H7 (cell line): ENCODE measurements at places on chromosomes 5 and 9.
A peak's percentile ranks its signal among the peaks of the same experiment; 100 is the strongest.

- no peak for DNase-seq
Measured at GRCh38 chr9:76716085-76716672, 48.1 kb upstream of the PCA3 start.

DNA sequence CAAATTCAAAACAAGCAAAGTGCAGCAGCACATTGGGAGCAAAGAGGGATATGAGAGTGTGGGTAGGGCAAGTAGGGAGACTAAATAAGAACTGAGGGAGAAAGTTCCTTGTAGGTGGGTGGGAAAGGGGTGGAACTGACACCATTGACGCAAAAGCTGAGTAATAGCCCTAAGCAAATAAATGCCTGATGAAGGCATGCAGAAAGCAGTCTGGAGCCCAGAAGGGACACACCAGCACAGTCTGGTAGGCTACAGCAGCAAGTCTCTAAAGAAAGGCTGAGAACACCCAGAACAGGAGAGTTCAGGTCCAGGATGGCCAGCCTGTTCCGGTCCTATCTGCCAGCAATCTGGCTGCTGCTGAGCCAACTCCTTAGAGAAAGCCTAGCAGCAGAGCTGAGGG, at the start of gene INSL4:
INSL4 (plus strand) TSS at position 208 of the 400 bp plus-strand sequence; CDS start at position 313, 105 bp downstream.
- no peak for DNase-seq

- no peak for DNase-seq
Measured at GRCh38 chr5:83864652-83865051, 144.0 kb upstream of the HAPLN1 start.

- DNase-seq = no peak
Measured at GRCh38 chr9:92432350-92432749, 8.1 kb upstream of the OMD start.

DNA sequence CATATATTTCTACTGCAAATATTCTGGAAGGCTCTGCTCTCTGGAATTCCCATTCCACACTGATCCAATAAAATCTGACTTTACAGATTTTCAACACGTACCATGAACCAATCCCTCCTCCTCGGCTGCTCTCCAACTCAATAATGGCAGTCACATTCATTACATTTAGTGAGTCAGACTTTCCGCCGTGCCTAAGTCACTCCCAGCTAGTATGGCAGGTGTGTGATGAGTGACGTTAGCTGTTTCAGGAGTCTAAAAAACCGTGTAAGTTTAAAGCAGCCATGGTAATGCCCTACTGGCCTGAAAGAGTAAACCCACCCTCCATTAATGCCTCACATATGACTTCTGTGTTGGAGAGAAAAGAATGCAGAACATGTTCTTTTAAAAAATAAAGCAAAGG, 3.3 kb downstream of the FBN2 start:
- no peak for DNase-seq

- DNase-seq = no peak
Measured at GRCh38 chr5:50445296-50445949, 4.3 kb upstream of the EMB start.

DNA sequence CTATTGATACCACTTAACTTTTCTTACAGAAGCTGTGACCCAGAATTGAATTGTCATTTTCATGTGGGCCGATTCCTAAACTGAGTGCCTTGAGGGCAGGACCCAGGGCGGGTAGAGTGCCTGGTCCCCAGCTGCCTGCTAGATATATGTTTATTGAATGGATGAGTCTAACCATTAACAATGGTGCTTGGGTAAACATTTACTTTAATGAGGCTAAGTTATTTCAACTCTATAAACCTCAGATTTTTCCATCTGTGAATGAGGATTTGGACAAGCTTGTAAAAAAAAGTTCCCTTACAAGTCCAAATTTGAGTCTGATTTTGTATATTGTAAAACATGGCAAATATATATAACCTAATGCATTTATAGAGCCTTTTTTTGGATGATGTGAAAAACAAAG, 181.8 kb upstream of the ELL2 start:
- no peak for DNase-seq

GRCh38 chr5:160792281-160792680, 59.7 kb downstream of the ATP10B start:
- no peak for DNase-seq

DNA sequence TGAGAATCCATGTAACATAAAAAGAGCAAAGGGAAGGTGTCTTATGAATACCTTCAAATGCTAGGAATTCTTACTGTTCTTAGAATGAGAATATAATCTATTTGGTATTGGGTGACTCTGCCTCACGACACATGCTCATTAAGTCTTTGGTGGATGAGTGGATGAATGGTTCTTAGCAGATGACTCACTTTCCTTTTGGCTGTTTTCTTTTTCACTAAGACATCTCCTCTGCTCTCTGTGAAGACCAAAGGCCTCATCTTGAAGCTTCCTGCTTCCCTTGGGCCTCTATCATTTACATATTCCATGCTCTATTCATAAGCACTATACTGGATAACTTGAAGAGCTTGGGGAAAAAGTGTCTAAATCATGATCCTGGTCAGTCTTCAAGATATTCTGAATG, 468.1 kb downstream of the SPATA31D1 start:
- no peak for DNase-seq

DNA sequence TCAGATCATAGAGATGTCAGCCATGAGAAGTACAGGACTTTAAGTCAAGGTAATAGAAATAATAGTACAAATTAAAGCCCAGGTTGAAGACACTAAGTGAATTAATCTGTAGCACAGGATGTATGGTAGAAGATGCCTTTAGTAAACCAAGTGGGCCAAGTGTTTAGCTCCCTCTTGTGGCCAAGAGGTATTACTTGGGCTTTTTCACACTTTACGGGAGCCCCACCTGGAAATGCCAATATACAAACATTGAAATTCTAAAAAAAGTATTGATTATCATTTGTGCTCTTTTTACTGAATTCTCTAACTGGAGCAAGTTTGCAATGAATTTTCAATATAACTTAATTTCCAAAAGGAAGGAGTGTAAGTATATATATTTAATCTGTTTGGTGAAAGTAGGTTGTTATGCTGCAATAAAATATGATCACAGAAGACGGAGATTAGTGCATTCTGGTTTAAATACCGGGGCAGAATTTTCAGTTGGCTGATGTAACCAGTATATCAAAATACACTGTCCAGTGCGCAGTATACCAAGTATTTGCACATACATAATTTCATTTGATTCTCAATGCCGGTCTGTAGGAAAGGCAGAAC, 84.7 kb downstream of the PARP8 start:
- DNase-seq = peak; percentile 39

- DNase-seq = no peak
Measured at GRCh38 chr5:92543201-92543600, 1037.8 kb downstream of the NR2F1-AS1 start.

- peak; percentile 62 for DNase-seq
Measured at GRCh38 chr5:149423794-149424268, 44.7 kb upstream of the IL17B start.

GRCh38 chr5:172436078-172436878, 18.0 kb downstream of the SH3PXD2B start:
- no peak for DNase-seq

- DNase-seq = peak; percentile 93
Measured at GRCh38 chr5:181223729-181224389, 778 bp downstream of the TRIM41 start.

DNA sequence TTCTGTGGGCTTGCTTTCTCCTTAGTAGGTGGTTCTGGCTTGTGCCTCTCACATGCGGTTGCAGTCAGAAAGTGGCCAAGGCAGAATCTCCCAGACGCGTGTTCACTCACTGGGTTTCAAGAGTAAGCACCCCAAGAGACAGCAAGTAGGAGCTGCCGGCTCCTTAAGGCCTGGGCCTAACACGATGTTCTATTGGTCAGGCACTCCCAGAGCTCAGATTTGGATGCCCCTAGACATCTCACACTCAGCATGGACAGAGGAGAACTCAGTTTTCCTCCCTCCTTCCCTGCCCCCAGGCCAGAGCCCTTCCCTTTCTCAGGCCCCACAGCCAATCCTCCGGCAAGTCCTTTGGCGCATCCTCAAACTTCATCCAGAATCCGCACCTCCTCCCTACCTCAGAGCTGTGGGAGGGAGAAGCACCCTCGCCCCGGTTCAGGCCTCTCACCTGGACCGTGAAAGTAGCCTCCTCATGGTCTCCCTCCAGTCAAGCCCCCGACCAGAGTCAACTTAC, 6.5 kb upstream of the CARD19 start:
- peak; percentile 20 for DNase-seq

DNA sequence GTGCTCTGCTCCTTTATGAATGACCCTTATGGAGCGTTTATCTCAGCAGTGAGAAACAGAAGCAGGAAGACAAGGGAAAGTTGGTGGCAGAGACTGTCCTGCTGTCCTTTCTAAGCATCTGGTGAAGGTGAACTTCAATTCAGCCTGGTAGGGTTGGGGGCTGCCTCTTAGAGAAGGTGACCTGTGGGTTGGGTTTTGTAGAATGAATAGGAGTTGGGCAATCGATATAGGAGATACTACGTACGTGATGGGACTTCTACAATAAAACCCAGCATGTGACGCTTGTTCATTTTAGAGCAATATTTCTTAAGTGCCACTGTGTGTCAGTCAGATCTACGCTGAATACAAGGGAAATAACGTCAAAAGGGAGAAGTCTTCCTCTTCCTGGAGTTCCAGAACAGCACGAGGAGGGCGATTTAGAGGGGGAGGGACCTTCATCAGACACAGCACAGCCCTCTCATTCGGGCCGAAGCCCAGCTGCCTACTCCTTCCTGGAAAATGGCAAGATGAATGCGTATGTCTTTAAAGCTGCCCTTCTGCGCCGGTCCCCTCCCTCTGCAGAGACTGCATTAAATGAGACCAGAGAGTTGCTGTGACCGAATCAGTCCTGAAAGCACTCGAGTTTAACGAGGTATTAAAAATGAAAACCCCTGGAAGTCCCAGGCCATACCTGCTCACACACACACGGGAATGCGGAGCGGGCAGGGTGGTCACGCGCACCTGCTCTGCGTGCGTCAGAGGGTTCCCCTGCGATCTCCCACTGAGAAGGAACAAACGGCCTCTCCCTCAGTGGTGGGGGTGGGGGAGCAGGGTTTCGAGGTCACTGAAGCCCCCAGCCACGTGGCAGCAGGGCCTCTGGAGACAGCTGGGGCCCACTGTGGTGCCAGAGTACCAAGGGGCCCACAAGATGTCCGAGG, 85.3 kb upstream of the SARDH start:
- DNase-seq = no peak

DNA sequence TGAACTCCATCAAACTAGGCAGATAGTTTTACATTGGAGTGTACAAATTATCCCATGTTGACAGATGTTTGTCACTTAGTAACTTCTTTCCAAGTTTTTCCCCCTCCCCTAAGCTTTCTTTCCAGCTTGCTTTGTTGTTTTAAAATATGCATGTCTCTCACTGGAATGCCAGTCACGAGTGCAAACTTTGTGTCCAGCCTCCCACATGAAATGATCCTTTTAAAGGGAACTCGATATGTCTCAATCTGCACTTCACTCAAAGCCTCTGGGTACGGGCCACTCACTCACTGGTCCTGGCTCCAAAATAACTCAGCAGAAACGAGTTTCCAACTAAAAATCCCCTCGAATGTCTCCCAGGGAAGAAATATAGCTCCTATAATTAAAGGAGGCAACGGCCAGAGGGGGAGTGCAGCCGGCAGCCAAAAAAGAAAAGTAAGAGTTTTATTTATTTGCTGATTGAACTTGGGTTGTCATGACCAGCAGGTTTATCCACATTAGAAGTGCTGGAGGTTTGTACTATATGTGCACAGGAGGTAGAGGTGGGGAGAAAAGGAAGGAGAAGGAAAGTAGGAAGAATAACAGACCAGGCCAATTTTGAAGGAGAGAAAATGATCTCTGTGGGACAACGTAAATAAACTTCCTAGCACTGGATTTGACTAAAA, 17.5 kb downstream of the NR2F1 start:
- DNase-seq = no peak

- DNase-seq = no peak
Measured at GRCh38 chr5:68299105-68299504, 83.5 kb downstream of the PIK3R1 start.

DNA sequence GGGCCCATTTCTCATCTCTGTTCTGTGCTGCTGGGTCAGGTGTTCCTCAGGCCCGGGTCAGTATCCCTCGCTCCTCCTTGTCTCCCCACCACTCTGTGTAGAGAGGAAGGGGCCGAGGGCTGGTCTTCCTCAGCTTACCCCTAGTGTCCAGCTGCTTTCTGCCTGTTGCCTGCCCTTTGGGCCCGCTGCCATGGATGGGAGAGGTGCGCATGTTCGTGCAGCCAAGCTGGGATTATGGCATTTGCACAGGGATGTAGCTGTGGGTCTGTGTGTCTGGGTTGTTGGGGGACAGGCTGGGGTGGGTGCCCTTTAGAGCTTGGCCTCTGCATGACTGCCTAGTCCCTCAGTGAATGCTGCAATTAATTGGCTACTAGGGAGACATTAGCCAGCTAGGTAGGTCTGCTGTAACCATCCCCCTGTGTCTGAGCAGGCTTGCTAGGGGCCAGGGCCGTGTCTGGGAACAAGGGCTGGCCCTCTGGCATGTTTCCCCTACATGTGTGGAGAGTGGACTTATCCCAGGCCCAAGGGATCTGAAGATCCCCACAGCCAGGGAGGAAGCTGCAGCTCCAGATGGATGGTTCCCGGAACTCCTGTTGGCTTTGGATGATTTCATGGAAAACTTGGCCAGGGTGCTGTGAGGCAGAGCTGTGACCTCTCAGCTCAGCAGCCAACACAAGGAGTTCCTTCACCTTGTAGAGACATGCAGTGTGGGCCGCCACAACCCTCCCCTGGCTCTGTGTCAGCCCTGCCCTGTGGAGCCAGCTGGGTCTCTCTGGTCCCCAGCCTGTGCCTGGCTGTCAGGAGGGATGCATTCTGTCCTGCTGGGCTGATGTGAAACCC, 161.9 kb downstream of the MACROH2A1 start:
- no peak for DNase-seq

- DNase-seq = no peak
Measured at GRCh38 chr5:154648706-154649105, 106.5 kb upstream of the LARP1 start.

GRCh38 chr5:147986134-147986757, 77.5 kb upstream of the SPINK5 start:
- no peak for DNase-seq
